IPS-NIHi11 (cell line): ENCODE measurements at places on chromosomes 1 and 21.

- no peak for DNase-seq
These were observed 64.5 kb downstream of the BCAR3 start for GRCh38 chr1:93616996-93617669.

DNA sequence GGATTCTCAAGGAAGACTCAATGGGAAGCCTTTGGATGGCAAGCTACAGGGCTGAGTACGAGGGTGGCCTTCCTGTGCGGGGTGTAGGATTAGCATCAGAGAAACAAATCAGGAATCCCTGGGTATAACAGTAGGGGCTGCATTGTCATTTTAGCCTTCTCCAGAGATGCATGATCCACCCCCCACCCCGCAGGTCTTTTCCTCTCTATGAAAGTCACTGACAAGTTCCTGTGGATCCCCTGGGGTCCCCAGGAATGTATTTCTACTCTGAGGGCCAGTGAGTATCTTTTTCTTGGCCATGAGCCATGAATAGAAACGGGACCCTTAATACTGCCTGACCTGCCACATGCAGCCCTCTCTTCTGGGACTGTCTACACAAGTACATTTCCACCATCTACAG is 473.0 kb upstream of the VAMP3 start:
- DNase-seq, result peak; percentile 35

- DNase-seq, result peak; percentile 21
These were observed 137.4 kb upstream of the USP25 start for GRCh38 chr21:15592271-15592860.

GRCh38 chr1:154775621-154776605 is 94.2 kb downstream of the KCNN3 start:
- DNase-seq, result no peak

- DNase-seq, result no peak
These were observed 67.4 kb upstream of the STUM start for GRCh38 chr1:226481133-226481532.

DNA sequence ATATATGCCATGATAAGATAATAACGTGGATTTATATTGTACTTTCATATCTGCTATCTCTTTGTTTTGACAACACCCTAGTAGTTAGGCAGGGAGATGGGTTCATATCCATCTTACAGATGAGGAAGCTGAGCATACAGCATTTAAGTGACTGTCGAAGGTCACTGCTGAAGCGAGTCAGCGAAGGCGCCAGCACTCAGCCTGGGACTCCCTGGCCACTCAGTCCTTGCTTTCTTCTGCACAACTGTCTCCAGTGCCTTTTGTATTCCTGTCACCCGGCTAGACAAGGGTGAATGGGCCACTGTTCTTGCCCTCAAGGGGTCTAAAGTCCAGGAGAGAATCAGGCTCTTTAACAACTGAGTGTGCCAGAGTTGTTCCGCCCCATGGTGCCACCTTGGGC is 3.1 kb downstream of the ARHGEF10L start:
- DNase-seq, result no peak

GRCh38 chr1:1361982-1362423 is 3.6 kb upstream of the MXRA8 start:
- peak; percentile 61 for DNase-seq

DNA sequence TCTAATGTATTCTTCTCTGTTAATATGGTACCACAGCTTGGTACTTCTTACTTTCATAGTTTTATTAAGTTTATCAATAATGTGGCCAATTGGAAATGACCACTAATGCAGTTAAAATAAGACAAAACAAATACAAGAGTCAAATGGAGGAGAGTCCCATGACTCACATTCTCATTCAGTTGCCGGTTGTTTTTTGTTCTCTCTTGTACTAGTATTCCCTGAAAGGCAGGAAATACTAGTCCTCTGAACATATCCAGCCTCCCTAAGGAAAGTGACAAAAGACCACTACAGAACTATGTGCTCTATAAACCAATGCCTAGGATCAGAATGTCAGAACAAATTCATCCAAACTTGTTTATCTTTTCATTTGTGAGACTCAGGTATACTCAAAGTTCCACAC is 165.2 kb upstream of the SAMSN1 start:
- no peak for DNase-seq

GRCh38 chr1:248817065-248817464 is 8.7 kb downstream of the SH3BP5L start:
- no peak for DNase-seq

DNA sequence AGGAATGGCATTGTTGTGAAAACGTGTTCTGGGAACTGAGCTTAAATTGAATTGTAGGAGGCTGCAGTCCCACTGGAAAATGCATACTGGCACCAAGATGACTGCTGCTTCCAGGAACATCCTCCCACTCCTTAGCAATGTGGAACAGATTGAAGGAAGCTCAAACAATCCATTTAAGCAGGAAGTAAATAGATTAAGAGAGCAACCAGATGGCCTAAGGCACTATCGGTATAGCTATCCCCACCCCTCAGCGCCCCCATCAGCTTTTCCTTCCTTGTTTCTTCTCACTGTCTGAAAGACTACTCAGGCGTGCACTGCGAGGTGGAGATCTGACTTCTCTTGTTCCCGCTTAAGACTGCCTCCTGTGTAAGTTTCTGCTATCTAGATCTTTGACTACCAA is 4.0 kb upstream of the IFI16 start:
- peak; percentile 22 for DNase-seq

- no peak for DNase-seq
These were observed 160.9 kb downstream of the UCK2 start for GRCh38 chr1:165988275-165988674.

DNA sequence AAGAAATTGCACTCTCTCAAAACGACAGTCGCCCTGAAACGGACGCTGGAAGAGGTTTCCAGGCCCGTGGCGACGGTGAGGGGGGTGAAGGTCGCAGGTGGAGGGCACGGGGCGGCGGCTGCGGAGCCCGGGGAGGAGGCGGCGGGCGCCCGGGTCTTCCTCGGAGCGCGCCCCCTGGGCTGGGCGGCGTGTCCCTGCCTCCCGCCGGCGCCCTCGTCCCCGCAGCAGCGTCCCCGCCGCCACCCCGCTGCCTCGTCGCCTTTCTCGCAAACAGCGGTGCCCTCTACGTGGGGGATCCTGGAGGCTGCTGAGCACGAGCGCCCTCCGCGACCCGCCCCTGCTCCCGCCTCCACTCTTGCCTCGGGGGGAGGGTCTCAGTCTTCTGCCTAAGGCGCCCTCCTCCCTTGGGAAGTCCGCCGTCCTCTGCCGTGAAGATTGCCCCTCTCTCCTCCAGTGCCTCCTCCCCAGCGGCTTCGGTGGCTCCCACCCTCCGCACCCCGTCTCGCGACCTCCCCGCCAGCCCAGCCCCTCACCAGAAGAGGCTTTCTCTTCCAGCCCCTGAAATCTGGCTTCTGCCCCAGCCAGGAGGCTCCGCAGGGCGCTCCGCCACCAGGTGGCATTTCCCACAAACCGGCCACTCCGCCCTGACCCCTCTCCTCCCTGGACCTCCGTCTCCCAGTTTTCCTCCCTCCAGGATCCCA is 227.4 kb downstream of the SDCCAG8 start:
- peak; percentile 69 for DNase-seq

- no peak for DNase-seq
These were observed 4.9 kb downstream of the AHDC1 start for GRCh38 chr1:27598902-27599528.

GRCh38 chr21:45292399-45293219 is 4.9 kb upstream of the POFUT2 start:
- DNase-seq, result peak; percentile 85

DNA sequence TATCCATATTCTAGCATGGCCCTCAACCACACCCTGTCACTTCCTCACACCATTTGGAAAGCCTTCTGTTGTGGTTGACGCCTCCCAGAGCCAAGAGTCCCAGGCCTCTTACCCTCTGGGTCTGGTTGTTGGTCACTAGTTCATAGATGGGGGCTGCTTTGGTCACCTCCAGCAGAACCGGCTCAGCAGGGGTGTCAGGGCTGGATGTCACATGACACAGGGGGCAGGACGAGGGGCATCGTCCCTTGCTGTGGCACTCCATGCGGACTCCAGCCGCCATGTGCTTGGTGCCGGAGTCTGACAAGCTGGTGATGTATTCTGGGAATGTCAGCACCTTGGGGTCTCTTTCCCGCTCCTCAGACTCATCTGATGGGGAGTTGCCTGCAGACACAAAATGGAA is 270.1 kb downstream of the ASTN1 start:
- no peak for DNase-seq

GRCh38 chr1:76989976-76990375 is 122.7 kb downstream of the ST6GALNAC5 start:
- DNase-seq, result no peak

DNA sequence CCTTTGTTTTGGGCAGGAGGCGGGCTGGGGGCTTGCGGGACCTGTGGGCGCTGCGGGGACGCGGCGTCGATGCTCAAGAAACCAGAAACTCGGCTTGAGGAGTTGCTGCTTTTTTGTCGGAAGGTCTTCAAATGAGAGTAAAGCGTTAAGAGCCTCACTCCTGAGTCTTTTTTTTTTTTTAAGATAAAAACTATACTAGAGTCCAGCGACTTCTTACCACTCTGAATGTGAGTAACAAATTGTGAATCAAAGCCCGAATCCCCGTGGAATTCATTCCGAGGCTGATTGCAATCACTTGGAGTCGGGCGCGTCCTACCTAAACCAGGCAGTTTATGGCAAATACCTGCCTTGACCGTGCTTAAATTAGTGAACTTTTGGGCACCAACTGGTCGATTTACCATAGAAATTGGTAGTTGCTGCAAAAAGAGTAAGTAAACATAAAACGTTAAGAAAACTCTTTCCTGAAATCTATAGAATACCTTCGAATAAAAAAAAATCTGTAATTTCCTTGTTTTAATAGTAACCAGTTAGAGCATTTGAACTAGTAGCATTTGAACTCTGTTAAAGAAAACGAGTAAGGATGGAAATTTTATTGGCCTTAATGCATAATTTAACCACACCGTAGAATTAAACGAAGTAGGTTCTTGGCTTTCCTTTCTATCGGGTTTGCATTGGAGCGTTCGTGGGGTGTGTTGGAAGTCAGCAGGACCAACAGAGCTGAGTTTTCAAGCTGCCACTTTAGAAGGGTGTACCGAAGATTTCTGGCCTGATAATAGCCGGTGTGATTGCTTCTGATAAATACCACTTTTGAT is 769 bp downstream of the GPSM2 start:
- no peak for DNase-seq

DNA sequence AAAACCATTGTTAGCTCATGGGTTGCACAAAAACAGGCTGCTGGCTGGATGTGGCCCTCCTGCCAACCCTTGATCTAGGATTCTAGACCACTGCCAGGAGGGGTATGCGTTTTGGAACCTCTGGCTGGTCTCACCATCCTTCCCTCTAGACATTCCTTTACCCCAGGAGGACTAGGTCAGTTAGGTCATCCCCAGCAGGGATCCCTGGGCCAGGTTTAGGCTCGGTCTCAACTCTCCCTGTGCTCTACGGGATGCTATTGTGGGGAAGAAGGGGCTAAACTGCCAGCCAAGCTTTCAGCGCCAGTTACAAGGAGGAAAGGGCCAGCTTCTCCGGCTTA is 22.7 kb downstream of the SLC2A1 start:
- no peak for DNase-seq

DNA sequence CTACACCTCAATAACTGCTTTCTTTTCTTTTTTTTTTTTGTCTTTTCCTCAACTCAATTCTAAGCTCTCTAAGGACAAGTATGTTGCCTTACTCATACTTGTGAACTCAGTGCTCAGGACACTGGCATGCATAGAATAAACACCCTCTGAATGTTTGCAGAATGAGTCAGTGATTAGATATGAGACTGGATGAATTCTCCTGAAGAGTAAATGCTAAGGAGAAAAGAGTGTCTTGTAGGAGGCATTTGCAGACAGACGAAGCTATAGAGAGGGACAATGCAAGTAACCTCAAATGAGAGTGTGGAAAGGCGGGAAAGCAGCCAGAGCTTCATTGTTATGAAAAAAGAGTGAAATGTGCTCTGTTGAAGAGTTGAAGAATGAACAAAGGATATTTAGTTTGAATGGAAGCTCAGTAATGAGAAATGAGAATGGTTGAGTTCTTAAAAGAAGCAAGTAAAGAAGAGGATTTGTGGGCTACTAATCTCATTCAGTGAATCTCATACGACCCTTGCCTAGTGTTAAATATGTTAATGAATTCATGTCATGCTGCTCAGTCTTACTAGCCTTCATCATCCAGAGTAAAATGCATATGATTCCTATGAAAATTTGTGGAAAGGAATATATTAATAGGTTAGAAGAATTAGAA is 166.1 kb upstream of the DPYD start:
- DNase-seq, result peak; percentile 15

DNA sequence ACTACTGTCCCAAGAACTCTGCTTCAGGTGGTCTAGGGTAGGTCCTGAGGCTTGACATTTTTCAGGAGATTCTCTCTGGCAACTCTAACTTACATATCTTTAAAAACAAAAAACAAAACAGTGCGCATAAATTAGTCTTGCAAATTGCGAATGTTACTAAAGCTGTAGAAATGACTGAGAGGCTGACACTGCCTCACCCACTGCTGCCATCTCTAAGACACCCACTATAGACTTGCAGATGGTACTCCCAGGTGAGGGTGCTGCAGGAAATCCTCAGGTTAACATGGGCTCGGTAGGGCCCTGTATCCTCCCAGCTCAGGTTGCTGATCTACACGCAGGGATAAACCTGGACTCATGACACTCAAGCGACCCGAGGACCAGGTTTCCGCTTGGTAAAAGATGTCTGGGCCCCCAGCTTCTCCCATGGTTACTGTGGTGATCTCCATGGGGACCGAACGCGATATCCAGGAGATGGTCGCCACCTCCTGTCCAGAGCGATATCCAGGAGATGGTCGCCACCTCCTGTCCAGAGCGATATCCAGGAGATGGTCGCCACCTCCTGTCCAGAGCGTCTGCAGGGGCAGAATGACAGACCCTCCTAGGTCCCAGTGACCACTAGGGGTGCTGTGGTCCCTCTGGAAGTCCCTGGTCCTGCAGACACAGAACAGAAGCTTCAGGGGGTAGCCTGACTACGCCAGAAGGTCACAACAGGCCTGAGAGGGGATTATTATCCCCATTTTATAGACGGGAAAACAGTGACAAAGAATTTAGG is 16.2 kb upstream of the LY9 start:
- peak; percentile 69 for DNase-seq

DNA sequence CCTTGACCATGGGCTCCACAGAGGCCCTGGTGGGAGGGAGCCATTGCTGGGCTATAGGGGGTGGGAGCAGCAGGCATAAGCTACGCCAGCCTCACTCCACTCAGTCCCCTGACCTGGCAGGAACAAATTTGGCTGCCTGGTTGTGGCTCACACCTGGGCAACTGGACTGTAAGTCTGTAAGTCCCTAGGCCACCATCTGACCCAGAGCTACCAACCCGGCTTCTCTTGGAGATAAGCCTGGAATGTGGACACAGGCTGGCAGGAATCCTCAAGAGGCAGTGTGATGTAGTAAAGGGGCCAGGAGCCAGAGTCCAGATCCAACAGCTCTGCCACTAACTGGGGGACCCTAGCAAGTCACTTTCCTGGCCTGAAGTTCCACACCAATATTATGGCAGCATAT is 11.4 kb downstream of the NCF2 start:
- no peak for DNase-seq

GRCh38 chr1:156211243-156211642 is 1.6 kb upstream of the PMF1 start:
- DNase-seq, result no peak
